ENCODE measurements at places on chromosomes 6 and 20.

GRCh38 chr6:145532361-145532760, 203.0 kb downstream of the EPM2A start:
- no peak for DNase-seq

GRCh38 chr20:59770270-59770669, 163.2 kb downstream of the SYCP2 start:
- DNase-seq, result no peak

DNA sequence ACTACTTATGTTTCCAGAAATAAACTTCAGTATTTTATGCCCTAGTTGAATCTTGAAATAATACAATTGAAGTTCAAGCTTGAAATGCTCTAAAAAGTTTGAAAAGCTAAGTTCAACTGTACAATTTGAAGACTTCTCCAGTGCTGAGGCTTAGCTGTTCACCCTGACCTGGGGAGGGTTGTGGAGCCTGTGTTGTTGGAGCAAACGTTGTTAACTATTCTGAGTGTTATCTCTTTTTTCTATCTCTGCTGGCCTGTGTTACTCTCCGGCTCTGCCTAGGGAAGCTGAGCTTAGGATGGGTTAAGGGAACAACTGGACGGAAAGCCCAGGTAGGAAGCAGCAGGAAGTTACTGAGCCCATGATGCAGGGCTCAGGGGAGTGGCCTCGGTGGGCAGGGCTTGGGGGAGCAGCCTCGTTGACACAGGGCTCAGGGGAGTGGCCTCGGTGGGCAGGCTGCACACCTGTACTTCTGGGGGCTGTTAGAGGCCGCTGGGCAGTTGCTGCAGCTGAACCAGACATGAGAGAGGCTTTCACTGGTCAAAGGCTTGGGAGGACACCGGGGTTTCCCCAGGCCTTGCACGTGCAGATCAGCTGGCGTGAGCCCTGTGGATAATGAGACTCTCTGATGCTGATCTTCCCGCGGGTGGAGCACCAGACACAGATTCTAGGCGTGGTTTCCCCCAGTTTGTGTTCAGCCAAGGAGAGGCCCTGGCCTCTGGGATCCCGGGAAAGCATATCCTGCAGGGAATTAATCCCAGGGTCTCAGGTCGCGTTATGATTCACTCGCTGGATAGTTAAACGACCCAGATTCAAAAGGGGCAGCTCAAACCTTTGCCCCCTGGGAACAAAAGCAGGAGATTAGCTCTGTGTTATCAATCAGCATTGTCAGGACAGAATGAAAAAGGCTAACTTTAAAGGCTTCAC, 58.9 kb downstream of the ERMARD start:
- DNase-seq, result no peak

DNA sequence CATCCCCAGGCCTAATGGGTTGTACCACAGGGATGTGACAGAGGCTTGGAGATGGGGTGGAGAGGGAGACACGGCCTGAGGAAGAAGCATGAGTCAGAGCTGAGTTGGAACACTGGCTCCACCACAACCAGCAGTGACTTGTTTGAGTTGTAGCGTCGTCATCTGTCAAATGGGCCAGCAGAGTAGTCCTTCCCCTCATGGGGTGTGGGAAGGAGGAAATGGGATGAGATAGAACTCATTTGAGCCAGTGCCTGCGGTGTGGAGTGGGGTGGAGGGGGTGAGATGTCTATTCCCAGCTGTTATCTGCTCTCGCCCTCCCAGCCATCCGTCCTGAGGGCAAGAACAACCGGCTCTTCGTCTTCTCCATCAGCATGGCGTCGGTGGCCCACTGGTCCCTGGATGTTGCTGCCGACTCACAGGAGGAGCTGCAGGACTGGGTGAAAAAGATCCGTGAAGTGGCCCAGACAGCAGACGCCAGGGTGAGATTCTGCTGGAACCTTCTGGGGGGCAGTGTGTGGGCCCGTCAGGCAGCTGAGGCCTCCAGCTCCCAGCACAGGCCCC, 32.5 kb downstream of the PLCG1 start:
- no peak for DNase-seq

DNA sequence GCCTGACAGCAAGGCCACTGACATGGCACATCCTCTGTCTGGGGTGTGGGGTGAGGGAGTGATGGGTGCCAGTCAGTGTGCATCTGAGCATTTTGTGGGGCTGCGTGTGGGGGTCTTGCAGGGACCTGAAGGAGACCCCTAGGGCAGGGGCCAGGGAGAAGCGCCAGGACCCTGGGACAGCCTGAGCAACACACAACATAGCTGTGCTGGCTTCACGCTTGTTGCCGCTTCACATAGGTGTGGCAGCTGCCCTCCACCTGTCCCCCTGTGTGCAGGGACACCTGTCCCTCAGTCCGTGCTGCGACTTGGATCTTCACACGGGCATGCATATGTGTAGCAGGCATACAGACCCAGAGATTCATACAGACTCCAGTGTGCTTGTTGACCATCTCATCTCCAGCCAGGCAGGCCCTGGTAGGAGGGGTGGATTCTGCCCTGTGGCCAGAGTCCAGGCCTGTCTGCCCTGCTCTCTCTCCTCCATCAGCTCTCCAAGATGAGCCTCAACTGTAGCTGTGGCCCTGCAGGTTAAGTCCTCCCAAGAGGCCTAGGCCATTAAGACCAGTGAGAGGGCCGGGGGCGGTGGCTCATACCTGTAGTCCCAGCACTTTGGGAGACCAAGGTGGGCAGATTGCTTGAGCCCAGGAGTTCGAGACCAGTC, 3.2 kb upstream of the NPBWR2 start:
- DNase-seq, result no peak

DNA sequence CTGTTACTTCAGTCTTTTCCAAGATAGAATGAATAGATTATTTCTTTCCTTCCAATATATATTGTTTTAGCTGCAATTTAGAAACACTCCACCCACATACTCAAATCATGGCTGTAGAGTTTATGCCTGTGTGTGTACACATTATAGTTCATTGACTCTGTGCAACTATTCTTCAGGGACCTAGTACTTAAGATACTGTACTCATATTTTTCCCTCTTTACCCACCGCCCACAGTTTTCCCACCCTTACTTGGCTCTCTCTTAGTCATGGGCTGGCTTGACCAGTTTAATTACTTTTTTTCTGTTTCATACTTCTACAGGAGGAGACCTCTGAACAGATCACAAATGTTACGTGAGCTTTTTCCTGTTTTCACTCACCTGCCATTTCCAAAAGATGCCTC, 30.4 kb downstream of the C6orf89 start:
- no peak for DNase-seq

DNA sequence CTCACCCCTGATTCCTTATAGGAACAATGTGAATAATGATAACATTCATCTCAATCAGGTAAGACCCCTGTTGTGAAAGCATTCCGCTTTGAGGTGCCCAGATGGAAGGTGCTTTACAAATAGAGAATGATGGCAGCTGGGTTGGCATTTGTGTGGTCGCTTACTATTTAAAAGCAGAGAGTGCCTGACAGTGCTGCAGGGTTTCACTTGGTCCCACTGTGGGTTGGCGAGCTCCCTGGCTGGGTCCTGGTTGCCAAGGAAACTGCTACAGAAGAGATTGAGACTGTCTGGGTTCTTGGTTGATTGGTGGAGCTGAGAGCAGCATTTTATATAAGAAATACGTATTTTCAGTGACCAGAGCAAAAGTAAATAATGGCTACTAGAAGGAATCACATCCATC, 207.2 kb upstream of the KCNQ5 start:
- DNase-seq, result no peak

- no peak for DNase-seq
Observed at GRCh38 chr6:150687508-150687907, 87.8 kb downstream of the PLEKHG1 start.

DNA sequence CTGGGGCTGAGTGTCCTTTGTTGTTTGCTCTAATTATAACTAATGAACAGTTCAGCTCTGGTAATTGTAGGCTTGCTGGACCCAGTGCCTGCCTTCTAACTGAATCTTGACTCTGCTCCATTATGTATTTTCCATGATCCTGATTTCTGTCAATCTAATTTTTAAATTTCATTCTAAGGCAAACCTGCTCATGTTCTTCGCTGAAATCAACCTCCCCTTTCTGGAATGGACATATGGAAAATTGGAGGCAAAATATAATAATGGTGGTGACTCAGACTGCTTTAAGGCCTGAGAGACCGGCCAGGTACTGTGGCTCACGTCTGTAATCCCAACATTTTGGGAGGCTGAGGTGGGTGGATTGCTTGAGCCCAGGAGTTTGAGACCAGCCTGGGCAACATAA, 182.7 kb upstream of the AKAP12 start:
- DNase-seq, result no peak

- DNase-seq, result no peak
Observed at GRCh38 chr20:37989601-37990295, 43.5 kb downstream of the TTI1 start.

- no peak for DNase-seq
Observed at GRCh38 chr6:150369408-150369807, 596 bp downstream of the IYD start.

DNA sequence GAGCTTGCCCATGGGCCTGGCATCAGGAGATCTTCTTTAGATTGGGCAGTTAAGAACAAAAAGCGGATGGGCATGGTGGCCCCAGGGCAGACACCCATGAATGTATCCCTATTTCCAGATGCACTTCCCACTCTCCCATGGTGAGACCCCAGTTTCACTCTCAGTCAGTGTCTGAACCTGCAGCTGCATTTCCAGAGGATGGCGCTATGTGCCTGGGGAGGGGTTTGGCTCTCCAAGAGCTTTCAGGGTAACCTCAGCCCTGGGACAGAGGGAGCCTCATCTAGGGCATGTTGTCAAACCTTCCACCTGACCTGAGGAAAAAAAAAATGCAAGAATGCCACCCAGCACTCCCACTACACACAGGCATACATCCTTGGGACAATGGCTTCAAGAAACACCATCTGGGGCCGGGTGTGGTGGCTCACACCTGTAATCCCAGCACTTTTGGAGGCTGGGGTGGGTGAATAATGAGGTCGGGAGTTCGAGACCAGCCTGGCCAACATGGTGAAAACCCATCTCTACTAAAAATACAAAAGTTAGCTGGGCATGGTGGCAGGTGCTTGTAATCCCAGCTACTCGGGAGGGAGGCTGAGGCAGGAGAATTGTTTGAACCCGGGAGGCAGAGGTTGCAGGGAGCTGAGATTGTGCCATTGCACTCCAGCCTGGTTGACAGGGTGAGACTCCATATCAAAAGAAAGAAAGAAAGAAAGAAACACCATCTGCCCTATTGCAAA, 1.9 kb downstream of the CST9L start:
- DNase-seq, result no peak

- DNase-seq, result no peak
Observed at GRCh38 chr6:130190701-130191690, 31.8 kb downstream of the SAMD3 start.

DNA sequence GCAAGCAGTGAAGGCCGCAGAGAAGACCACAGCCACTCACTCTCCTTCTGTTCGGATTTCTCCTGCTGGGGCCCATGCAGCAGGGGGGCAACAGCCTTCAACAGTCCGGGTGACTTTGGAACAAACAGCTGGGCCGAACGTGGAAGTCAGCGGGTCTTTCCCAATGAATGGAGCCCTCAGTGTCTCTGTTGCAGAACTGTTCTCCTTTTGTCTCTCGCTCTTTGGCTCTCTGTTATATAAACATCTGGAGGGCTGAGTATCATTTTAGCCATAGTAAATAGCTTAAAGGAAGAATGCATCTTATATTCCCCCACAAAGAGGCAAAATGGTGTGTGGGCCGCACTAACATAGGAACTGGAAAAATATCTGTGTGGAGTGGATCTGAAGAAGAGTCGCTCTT, 136.7 kb upstream of the RALGAPA2 start:
- DNase-seq, result no peak

DNA sequence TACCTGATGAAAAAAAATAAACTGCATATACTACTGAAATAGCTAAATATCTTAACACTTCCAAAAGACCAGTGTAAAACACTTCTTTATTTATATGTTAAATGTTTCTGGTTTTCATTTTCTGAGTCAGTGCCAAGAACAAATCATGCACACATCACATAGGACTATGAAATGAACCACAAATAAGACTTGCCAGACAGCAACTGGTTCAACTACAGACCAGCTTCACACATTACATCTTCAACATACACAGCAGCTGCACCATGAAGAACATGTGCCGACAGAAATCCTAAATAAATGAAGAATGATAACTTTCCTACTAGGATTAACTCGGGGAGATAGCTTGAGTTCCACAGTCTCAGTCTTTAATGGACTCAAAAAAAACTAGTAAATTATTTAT, 168.3 kb upstream of the STXBP5 start:
- no peak for DNase-seq

- DNase-seq, result no peak
Observed at GRCh38 chr6:38876475-38876874, 161.4 kb downstream of the DNAH8 start.

DNA sequence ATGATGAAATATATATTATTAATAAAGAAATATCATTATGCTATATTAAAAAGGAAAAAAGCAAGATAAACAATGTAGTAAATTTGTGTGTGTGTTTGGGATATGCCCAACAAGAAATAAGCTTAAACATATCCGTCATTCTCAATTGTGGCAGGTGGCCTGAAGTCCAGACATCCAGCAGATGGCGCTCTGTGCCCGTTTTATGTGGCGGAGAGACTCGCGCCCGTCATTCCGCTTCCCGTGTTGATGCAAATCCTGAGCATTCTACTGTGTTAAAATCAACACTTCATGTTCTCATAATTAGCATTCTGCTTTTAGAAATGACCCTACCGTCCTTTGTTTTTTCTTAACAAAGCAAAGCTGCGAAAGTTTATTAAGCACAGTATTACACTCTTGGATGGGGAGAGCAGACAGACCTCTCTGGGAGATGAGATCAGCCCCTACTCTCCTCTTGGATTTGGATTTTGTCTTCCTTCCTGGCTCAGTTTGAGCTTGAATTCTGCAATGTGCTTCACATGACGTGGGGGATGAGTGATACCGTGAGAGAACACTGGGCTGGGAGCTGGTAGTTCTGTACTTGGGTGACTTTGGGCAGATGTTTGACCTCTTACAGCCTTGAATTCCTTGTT, 125.8 kb downstream of the MCHR2 start:
- peak; percentile 82 for DNase-seq

DNA sequence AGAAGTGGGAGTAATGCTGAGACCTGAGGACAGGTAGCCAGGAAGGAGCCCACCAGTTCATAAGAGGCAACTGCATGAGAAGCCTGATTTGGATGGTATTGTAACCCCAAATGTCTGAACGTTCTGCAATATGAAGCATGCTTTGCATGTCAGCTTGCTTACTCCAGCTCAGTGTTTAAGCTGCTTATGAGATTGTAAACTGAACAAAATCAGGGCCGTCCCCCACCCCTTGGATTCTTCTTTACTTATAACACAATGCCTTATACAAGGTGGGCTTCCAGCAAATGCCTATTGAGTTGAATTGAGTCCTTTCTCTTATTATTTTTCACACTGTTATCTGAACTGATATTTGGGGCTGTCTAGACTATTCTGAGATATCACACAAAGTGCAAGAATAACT, 761.3 kb downstream of the KIF16B start:
- no peak for DNase-seq

- DNase-seq, result no peak
Observed at GRCh38 chr20:30486103-30486478, 771.4 kb upstream of the DEFB115 start.

GRCh38 chr20:34949120-34949519, 6.5 kb downstream of the GSS start:
- DNase-seq, result no peak

GRCh38 chr6:36029464-36029863, 1.9 kb downstream of the MAPK14 start:
- no peak for DNase-seq
